ENCODE measurements at places on chromosomes 6 and 20. TPM values are rescaled to one million over a fixed set of nuclear protein-coding genes. Genes with fewer than 3 reads are reported as not detected.

ERMARD gene
- 38.5 TPM for polyA plus RNA-seq

PANK2 gene
- 18.8 TPM for polyA plus RNA-seq

HCRTR2 gene
- not detected for polyA plus RNA-seq

GABRR1 gene
- 0.01 TPM for polyA plus RNA-seq

FAXC gene
- 0.07 TPM for polyA plus RNA-seq

SLC26A8 gene
- polyA plus RNA-seq: 0.03 TPM

PLA2G7 gene
- 0.12 TPM for polyA plus RNA-seq

TNFRSF6B gene
- 12.5 TPM for polyA plus RNA-seq

SRSF3 gene
- 175 TPM for polyA plus RNA-seq

GPR63 gene
- polyA plus RNA-seq: 0.06 TPM

RNF182 gene
- not detected for polyA plus RNA-seq

BMP2 gene
- polyA plus RNA-seq: 1.0 TPM

TSPO2 gene
- not detected for polyA plus RNA-seq

FAM162B gene
- 7.5 TPM for polyA plus RNA-seq

DNAH8 gene
- polyA plus RNA-seq: not detected

CCN5 gene
- 14.1 TPM for polyA plus RNA-seq
